EH (cell line): ENCODE measurements at places on chromosomes 5 and 9.

GRCh38 chr5:177045631-177046030 is 23.1 kb downstream of the ZNF346 start:
- DNase-seq, result no peak

- no peak for DNase-seq
Observed at GRCh38 chr9:588981-589380, 252.5 kb upstream of the DMRT1 start.

GRCh38 chr9:124326378-124326777 is 68.6 kb downstream of the NEK6 start:
- no peak for DNase-seq

DNA sequence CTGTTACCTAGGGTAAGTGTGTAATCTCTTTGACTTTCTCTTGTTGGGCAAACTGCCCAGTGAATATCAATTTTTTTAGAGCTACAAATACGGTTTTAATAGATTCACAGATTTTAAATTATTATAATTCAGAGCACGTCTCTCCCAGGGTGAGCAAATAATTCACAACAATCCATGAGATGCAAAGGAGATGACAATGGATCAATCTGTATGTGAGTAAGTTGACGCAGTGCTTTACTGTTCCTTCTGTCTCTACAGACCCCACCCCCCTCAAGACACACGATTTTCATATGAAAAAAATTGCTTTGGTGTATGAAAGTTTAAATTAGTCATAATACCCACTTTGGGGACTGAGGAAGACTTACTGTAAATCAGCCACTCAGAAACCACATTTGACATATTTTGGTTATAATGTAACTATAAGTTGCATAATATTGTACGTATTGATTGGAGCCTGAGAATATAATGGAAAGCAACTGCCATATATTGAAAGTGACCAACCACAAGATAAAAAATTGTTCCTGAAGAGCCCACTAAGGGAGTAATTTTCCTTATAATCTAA is 201.7 kb downstream of the BNC2 start:
- no peak for DNase-seq
